CD4-positive, alpha-beta T cell treated with Interleukin-17A for 1 hour (primary cell): ENCODE measurements at places on chromosomes 3 and 15.

DNA sequence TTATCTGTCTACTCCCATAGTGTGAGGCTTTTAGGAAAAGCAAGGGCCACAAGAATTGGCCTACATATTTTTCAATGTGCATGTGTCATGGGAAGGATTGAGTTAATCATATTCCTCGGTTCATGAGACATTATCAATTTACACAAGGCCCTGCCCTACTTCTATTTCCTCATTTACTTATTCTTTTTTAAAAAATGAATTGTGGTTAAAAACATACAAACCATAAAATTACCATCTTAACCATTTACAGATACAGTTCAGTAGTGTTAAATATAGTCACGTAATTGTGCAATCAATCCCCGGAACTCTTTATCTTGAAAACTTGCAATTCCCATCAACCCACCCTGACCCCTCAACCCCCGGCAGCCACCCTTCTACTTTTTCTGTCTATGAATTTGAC lies 284.0 kb upstream of the GADL1 start:
- no peak for DNase-seq

- DNase-seq, result no peak
Observed at GRCh38 chr3:76586471-76586870, 453.4 kb upstream of the ROBO2 start.

GRCh38 chr3:632571-633170 lies 436.1 kb downstream of the CHL1 start:
- DNase-seq, result no peak

DNA sequence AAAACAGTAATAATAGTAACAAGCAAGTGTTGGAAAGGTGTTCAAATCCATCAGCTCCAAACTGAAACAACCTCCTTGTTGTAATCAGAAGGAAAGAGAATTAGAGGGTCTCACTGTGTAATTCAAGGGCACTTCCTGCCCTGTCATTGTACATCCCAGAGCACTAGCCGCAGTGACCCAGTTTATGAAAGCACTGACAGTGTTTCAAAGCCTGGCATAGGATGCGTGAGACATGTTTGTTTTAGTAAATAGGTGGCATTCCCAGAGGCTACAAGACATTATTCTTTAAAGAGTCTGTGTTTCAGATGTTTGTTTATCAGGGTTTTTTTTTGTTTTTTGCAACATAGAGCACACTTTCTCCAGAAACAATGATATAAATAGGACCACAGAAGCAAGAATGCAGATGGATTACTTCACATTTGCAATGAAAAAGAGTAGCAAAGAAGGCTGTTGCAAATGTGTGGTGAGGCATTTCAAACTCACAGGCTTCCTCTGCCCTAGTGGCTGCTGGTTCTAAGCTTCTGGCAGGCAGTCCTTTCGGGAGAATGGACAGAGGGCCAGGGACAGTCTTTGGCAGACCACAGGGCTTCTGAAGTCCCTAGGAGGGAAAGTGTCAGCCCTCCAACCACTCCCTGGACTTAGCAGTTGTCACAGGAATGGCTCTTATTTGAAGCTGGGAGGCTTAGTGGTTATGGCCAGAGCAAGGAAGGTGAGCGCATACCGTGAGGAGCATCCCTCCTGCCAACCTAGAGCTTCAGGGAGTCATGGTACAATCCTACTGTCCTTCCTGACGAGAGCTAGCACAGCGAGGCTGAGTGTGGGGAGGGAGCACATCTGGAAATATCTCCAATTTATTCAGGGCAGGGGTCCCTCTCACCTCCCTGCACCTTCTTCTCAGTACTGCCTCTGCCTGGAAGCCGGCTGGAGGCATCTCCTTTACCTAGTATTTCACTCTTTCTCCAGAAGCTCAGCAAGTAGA lies 31.4 kb upstream of the TIPARP start:
- DNase-seq, result no peak

- DNase-seq, result no peak
Observed at GRCh38 chr3:169173636-169174035, 489.9 kb downstream of the MECOM start.

- no peak for DNase-seq
Observed at GRCh38 chr3:169179722-169180121, 483.8 kb downstream of the MECOM start.

GRCh38 chr3:193744048-193744821 lies 151.2 kb downstream of the OPA1 start:
- DNase-seq, result no peak

DNA sequence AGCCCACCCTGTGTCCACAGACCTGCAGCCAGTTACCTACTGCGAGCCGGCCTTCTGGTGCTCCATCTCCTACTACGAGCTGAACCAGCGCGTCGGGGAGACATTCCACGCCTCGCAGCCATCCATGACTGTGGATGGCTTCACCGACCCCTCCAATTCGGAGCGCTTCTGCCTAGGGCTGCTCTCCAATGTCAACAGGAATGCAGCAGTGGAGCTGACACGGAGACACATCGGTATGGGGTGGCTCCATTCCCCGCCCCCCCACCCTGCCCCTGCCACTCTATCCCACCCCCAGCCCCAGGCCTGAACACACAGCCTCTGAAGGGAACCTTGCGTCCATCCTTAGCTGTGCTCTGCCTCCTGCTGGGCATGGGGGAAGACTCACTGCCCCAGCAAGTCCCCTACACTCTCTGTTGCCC lies 73.2 kb downstream of the AAGAB start:
- peak; percentile 29 for DNase-seq

- DNase-seq, result no peak
Observed at GRCh38 chr3:13219902-13220296, 146.7 kb upstream of the IQSEC1 start.
